CMK (cell line): ENCODE measurements at places on chromosomes 2 and 18.

GRCh38 chr2:51516667-51517066, 484.7 kb upstream of the NRXN1 start:
- no peak for DNase-seq

- no peak for DNase-seq
These were observed 45.7 kb upstream of the ALPP start for GRCh38 chr2:232332940-232333259.

DNA sequence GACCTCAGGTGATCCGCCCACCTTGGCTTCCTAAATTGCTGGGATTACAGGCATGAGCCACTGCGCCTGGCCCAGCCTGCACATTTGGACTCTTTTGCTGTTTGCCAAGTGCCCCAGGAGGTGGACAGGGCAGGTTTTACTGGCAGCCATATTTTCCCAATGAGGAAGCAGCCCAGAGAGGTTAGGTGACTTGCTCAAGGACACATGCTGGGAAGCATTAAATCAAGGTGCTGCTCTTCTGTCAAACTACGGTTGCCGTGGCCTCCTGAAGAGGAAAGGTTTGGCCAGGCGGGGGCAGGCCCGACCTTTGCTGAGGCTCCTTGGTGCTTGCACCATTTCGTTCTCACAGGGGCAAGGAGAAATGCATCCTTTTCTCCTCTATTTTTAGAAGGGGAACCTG, 44.0 kb downstream of the DNMT3A start:
- DNase-seq = no peak

GRCh38 chr2:10398496-10398895, 49.6 kb downstream of the ODC1 start:
- DNase-seq = no peak

DNA sequence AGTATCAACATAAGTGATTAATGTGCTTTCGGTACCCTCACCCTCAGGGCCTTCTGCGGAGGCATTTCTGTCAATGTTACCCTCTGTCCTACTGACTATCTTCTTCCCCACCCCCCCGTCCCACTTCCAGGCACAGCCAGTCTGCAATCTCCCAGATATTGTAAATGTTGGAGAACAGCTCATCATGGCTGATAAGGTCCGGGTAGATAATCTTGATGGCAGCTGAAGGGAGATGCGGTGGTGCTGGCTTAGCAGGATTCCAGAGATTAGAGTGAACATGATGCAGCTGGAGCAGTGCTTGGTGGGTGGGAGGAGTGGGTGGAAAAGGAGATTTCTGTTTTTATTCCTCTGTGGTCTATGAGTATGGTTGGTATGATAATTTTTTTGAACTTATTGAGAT, 15.5 kb downstream of the GTF2A1L start:
- DNase-seq = no peak

- DNase-seq = no peak
These were observed 26.4 kb downstream of the ST3GAL5 start for GRCh38 chr2:85862426-85862825.

DNA sequence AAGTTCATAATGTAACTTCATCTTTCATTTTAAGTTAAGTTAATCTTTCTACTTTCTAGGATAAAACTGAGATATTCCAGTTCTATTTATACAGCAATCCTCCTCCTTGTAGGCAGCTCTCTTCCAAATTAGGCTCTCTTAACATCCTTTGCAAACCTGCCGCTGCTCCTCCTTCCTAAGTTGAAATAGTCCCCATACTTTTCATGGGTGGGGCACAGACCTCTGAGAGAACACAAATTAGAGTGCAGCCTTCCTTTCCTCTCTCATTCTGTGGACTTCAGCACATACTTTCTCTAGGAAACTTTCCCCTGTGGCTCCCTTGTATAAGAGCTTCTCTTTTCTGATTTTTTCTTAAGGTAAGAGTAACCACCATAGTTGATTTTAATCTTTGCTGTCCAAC, 28.3 kb downstream of the TWSG1 start:
- no peak for DNase-seq

DNA sequence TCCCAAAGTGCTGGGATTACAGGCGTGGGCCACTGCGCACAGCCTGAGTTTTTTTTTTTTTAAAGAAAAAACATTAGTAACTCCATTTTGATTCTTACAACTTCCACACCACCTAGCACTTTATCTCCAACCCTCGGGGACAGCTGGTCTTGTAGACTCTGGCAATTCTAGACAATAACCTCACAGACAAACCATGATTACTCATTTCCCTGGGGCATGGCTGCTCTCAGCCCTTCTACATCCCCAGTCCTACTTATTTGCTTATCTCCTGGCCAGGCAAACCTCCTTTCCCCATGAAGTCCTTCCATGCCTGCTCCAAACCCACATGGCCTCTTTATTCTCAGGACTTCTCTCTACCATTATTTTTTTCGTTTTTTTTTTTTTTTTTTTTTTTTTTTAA, 91.1 kb downstream of the ACTR3 start:
- DNase-seq = no peak

GRCh38 chr18:40670668-40671375, 1284.2 kb upstream of the PIK3C3 start:
- DNase-seq = no peak

DNA sequence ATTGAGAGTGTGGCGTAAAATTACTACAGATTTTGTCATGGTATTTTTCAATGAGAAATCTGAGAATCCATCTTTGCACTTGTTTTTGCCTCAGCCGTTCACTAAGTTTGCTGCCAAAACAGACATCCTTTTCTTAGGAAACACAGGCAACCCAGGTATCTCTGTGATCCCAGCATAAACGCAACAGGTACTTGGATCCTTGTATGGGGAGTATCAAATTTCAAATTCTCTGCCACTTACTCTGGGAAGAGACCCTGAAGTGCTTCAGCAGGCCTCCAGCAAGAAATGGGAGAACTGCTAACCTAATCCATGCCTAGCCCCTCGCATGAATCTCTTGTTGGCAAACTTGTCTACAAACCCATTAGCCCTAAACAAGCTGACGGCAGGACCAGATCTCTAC, 83.1 kb downstream of the BCL11A start:
- no peak for DNase-seq

DNA sequence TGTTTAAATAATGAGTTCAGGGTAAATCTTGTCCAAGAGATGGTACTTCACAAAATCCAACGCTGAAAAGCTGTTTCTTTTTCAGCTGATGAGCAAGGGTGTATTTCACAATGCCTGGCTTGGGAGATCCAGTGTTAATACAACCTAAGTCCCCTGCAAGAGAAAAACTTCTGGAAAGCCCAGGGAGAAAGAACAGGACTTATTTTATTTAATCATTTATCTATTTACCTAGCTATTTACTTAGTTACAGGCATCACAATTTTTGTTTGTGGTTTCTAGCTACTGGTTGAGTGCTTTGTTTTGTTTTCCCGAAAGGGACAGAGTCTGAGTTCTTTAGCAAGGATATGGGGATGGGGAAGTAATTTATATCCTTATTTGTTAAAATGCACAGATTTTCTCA, 598.2 kb upstream of the SYT4 start:
- DNase-seq = no peak

GRCh38 chr2:217559084-217559483, 443.7 kb downstream of the TNS1 start:
- DNase-seq = no peak

GRCh38 chr2:47043142-47043890, 111.8 kb downstream of the STPG4 start:
- DNase-seq = no peak

DNA sequence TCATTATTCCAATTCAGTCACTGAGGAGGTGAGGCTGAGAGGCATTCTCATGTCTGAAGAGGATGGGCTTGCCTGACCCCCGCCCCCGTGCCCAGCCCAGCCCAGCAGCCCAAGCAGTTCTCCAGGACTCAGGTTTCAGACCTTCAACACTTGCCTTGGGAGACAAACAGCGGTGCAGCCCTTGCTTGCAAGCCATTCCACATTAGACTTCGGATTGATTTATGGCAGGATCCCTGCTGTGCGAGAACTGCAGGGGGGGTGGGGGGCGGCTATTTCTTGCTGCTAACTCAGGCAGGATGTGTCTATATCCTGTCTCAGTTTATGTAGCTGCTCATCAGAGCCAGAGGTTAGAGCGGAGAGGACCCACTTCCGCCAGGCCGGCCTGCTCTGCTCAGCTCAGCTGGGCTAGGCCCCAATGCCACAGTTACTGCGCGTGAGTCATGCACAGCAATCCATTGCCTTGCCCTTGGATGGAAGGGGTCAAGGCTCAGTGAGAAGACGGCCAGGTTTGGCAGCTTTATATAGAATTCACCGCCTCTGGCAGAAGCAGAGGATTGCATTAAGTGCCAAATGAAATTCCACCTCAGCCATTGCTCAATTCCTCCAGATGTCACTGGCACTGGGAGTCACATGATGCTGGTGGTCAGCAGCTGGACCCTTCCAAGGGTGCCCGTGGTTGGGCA, 1.8 kb downstream of the GYPC start:
- peak; percentile 53 for DNase-seq

GRCh38 chr2:133025004-133025403, 355.0 kb upstream of the LYPD1 start:
- no peak for DNase-seq

DNA sequence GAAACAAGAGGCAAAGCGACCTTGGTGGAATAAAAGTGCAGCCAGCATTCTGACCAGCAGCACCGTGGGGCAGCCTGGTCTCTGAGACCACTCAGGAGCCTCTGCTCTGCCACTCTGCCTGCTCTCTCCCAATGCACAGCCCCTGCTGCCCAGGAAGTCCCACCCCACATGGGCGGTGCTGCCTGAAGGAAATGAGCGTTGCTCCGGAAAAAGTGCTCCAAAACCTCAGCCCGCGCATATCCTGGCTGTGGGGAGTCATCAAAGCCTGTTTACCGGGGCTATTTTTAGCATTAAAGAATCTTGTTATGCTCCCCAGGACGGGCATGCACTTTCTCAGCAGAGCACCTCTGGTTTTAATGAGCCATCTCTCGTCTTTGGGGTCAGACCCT, 54.5 kb downstream of the EPAS1 start:
- DNase-seq = no peak

DNA sequence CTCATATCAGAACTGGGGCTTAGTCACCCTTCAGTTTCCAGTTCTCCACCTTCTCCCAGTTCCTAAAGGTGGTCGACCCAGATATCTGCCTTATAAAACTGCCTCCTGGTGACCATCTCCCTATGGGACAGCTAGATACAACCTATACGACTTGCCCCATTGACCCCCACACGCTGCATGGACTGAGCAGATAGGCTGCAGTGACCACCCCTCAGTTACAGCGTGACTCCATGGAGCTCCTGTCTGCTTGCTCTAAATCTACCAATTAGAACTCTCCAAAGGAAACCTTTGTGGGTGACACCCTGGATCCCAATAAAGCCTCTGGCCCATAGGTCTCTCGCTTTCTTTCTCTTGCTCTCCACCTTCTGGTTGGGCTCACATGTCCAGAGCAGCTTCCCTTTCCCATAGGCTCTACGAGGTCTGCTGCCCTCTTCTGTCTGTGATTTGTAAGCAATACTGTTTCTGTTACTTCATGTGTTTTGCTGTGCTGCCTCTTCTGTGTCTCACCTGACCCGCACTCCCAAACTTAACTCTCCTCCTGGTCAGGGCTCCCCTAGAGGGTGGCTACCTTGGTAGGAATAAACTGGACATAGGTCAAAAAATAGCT, 971.3 kb upstream of the FAM98A start:
- no peak for DNase-seq

DNA sequence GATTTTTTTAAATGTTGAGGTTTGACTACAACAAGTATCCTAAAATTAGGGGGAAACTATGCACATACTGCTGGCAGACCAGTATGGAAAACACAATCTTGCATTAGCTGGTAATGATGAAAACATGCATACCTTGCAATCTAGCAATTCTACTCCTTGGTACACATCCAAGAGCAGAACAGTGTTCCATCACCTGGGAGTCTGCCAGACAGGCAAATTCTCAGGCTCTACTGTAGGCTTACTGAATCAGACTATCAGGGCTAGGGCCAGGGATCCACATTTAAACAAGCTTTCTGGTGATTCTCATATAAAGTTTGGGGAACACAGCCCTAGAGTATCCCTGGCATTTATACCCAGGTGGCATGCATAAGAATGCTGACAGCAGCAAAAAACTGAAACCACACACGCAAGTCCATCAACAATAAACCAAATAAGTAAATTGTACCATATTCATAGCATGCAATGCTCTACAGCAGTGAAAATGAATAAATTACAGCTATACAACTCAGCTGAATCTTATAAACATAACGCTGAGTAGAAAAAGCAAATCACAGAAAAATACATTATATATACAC, 13.6 kb downstream of the CDH2 start:
- no peak for DNase-seq

GRCh38 chr2:158138255-158138654, 36.6 kb downstream of the UPP2 start:
- DNase-seq = no peak

DNA sequence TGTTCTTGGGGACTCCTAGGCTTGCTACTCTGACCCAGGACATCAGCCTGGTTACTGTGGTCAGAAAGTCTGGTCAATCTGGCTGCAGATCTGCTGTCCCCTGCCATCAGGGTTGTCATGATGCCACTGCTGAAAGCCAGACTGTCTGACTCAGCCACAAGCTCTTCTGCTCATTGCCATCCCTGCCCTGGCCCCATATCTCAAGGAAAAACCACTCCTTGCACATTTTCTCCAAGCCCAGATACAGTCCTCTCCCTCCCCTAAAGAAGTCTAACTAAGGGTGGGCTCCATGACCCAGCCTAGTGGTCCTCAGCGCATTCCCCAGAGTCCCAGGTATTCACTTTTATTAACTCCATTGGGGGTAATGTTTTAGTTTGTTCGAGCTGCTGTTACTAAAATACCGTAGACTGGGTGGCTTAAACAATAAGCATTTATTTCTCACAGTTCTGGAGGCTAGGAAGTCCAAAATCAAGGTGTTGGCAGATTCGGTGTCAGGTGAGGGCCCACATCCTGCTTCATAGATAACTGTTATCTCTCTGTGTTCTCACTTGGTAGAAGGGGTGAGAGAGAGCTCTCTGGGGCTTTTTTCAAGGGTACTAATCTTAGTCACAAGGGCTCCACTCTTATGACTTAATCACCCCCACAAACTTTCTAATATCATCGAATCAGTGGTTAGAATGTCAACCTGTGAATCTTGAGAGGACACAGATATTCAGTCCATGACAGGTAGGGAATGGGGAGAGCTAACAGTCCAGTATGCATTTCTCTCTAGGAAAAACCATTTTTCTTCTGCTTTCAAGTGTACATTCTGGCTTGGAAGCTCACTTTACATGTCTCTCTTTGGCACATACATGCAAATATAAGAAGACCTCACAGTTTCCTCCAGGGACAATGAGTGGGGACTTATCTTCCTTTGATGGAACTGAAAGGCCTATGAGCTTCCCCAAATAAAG, 94.8 kb upstream of the CXCR4 start:
- DNase-seq = no peak

- DNase-seq = no peak
These were observed 1.6 kb downstream of the KANSL1L start for GRCh38 chr2:210169516-210170195.
